Psoas muscle (tissue), 8 donors: ENCODE measurements at places on chromosomes 16 and 17. TPM values are rescaled to one million over a fixed set of nuclear protein-coding genes. Genes with fewer than 3 reads are reported as not detected.

DNA sequence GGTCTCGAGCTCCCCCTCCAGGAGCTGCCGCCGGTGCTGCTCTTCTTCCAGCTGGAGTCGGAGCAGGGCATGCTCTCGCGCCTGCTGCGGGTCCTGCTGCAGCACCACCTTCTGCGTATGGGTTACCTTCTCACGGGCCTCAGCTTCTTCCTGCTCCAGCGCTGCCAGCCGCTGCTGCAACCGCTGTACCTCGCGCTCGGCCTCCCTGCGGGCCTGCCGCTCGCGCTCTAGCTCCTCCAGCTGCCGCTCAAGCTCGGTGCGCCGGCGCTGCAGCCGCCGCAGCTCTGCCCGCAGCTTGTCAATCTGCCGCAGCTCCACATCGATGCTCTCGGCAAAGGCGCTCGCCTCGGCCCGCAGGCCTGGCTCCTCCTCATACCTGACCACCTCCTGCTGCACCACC lies 36.9 kb downstream of the UBN1 start:
- DNase-seq, result no peak

GRCh38 chr17:50642071-50642721 lies 7.5 kb downstream of the ABCC3 start:
- DNase-seq, result peak; percentile 48

DNA sequence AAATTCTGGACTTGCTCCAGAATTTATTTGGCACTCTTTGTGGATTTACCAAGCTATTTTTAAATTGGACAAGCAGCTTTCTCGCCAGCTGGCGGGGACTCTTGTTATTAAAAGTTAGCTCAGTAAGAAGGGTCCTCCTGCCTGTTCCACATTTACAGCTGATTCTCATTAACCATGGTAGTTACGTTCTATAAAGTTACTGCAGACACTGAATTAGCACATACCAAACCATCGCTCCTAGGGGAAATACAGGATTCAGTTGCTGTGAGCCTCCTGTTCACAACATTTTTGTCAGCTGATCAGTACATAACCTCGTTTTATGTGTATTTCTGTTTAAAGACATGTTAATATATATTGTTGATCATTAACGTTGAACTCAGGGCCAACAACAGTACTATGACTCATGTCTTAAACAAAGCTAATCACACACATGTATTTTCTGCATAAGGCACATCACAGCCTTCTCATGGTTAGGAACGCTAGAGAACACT lies 4.2 kb downstream of the LDAF1 start:
- DNase-seq, result peak; percentile 31

DNA sequence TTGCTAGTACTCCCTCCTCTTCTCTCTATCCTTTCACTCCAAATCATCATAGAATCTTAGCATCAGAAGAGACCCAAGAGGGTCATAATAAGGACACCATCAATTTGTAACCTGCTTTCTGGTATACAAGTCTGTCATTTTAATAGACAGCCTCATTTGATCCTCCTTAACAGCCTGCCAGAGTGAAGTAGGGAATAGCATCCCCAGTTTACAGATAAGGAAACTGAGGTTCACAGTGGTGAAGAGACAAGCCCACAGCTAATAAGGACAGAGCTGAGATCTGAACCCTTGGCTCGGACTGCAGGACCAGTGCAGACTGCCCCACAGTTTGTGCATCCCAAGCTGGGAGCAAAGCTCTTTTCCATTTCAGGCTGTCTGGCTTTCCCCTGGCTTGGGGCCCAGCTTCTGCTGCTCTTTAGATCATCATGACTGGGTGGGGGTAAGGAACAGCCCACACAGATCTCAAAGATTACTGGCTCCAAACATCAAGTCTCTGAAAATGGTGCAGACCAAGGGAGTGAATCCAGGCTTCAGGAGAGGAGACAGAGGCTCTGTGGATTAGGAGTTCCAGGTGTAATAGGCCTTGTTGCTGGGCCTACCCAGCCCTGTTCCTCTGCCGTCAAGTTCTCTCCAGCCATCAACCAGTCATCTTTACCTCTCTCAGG lies 10.3 kb upstream of the IGFBP4 start:
- no peak for DNase-seq

DNA sequence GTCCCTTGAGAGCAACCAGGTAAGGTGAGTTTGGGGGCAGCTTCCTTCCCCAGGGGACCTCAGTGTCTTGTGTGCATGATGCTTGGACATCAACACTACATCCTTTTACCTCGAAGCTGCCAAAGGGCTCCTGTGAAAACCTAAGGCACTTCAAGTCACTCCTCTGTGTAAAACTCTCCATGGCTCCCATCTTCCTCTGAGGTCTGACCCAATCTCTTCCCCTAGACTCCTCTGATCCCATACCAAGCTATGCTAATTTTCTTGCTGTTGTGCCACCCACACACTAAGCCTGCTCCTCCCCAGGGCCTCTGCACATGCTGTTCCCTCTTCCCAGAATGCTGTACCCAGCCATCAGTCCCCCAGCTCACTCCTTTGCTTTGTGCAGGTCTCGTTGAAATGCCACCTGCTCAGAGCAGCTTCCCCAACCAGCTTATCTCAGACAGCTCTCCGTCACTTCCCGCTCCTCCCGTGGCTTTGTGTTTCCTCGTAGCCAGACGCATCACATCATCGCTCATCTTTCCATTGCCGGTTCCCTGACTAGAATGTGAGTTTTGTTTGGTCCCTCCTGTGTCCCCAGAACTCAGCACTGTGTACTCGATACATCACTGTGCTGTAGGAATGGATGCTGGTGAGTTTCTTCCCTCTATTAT lies 78.4 kb downstream of the CNGB1 start:
- DNase-seq, result no peak

DNA sequence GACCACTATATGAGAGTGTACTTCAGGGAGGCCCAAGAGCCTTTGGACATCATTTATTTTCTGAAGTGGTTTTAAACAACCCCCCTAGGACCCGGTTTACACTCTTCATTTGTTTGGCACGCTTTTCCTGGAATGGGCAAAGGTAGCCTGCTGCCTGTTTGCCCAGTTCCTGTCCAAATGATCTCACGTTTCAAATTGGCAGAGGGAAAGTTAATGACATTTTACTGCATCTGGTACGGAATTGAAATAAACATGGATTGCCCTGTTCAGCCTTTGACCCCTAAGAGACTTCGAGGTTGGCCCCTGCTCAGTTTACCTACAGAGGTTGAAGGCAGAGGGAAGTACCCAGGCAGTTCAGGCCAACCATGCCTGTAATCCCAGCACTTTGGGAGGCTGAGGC lies 5.8 kb upstream of the RPRML start:
- DNase-seq, result no peak

GRCh38 chr16:49567950-49568349 lies 194.3 kb downstream of the C16orf78 start:
- DNase-seq, result no peak

DNA sequence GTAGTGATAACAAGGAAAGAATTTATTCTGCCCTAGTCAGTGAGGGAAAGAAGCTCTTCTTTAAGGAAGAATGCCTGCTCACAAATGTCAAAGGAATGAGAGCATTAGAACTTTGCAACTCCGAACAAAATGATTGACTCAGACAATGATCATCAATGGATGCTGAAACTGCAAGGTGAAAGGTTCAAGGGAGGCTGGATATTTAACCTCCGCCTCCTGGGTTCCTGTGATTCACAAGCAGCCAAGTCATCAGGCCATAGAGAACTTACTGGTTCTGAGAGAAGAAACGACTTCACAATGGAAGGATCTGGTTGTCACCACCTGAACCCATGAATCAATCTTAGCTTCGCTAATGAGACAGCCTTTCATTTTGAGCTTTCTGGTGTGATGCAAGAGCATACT lies 16.0 kb upstream of the SCNN1B start:
- DNase-seq, result no peak

DNA sequence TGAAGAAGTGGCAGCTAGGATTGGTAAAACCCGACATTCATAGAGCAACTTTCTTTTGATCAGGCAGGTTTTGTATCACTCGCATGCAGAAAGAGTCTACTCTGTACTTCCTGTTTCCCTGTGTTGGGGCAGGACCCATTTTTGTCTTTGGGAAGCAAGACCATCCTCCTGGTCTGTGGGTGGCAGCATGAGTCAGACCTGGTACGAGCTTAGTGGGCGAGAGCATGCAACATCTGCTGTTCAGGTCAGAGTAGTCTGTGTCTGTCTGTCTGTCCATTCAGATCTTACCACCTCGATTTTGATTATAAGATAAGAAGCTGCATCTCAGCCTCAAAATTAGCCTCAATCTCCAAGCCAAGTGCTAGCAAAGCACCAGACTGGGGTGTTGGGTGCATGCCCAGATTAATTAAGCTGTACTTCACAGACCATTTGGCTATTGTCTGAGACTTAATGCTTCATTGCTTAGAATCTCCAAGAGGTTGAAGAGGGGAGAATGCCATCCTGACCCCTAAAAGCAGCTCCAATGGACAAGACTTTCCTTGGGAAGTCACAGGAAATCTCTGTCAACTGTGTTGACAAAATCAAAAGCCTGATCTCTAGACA lies 110.9 kb downstream of the XYLT1 start:
- DNase-seq, result no peak

GRCh38 chr17:7478276-7479212 lies 887 bp downstream of the ZBTB4 start:
- DNase-seq, result peak; percentile 63

GRCh38 chr16:78115659-78116058 lies 16.2 kb downstream of the WWOX start:
- DNase-seq, result no peak

Gene GLP2R
- total RNA-seq, result 0.30 TPM

Gene DRC3
- total RNA-seq, result 0.65 TPM

Gene CPNE7
- total RNA-seq, result not detected

Gene IGFALS
- 0.22 TPM for total RNA-seq

Gene PYY
- not detected for total RNA-seq
